Tibial nerve (tissue), 4 donors: ENCODE measurements at places on chromosomes 2 and 18.

GRCh38 chr2:231337807-231338759 is 57.4 kb upstream of the B3GNT7 start:
- DNase-seq: no peak

DNA sequence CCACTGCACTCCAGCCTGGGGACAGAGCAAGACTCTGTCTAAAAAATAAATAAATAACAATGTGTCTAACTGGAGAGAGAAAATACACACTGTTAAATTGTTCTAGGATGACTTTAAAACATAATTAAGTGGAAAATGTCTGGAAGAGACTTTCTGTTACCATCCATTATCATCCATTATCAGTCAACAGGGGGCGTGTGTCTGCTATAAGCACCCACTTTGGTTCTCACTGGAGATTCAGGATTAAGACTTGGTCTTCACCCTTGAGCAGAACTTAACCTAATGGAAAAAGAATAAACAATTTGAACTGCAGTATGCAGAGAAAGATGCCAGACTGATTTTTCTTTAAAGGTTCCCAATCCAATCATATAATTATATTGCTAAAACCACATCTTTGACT is 999.8 kb upstream of the GYPC start:
- DNase-seq: no peak

DNA sequence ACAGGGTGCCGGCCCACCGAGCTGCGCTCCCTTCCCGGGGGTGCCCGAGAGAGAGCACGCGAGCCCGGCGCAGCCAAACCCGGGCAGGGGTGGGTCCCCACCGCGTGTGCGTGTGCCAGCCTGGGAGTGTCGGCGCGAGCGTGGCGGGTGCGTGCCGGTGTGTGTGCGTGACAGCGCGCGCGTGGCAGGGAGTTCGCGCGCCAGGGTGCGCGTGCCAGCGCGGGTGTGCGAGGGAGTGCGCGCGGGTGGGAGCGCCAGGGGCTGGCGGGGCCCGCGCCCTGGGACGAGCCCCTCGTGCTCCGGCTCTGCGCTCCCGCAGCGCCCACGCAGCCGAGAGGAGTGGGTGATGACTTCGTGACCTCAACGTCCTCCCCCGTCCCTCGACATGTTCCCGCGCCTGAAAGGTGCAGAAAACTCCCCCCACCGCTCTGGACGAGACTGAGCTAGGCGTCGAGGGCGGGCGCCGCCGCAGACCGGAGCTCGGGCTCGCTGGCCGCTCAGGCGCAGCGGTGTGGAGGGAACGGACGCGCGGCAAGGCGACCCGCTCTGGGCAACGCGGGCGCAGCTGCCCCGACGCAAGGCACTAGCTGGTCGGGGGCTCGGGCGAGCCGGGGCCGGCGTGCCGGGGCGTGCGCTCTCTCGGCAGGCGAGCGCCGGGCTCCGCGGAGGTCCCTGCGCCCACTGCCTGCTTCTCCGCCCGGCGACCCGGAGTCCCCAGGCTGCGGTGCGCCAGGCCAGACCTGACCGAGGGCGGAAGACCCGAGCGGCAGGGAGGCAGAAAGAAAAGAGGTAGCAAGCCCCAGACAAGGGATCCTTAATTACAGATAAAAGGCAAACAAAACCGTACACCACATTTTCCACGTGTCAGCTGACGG is 582.8 kb downstream of the ZEB2 start:
- no peak for DNase-seq

DNA sequence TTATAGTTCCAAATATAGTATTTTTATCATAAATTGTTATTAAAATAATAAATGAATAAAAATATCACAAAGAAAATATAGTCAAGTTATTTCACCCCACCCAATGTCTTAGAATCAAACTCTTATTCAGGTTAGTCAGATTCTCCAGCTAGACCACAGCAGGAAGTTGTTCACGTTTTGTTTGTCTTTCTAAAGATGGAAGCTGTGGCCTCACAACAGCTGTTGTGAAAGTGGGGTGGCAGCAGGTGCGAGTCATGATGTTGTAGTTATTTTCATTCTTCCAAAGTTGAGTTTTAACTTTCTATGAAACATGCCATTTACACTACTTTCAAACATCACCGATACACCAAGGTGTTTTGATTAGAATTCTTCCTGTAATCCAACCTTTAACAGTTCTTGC is 272.9 kb downstream of the SLC8A1 start:
- DNase-seq: no peak

- DNase-seq: no peak
These were observed 150.1 kb upstream of the DLGAP1 start for GRCh38 chr18:4605212-4605611.

DNA sequence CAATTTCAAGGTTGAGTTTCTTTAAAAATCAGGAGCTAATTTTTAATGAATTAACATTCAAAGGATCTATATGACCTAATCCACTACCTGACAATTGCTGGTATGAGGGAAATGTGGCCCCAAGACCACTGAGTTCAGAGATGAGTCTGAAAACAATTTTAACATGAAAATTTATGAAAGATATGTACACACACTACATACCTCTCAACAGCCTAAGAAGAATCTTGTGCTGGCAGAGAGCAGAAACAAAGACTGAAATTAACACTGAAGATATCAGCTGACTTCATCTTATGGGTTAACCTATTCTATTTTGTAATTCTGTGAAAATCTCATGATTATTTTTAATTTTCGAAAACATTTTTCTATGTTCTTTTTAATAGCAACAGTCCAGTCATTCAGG is 1.7 kb downstream of the FAP start:
- DNase-seq: no peak

DNA sequence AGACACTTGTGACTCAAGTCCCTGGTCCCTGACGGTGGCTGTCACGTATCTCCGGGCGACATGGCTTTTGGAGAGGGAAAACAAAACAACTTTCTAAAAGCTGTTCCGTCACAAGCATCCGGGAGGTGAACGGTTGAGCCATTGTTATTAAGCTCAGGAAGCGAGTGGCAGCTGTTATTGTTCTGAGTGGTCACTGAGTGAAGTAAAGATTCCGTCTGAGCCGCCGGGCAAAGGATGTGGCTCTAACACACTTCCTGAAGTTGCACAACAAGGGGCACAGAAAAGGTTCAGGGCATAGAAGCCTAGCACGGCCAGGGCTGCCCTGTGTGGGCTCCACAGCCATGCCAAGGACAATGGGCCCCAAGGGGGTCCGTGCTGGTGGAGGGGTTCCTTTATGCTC is 24.3 kb downstream of the INPP5D start:
- no peak for DNase-seq

- no peak for DNase-seq
These were observed 568.5 kb downstream of the CMPK2 start for GRCh38 chr2:6297238-6297637.

- DNase-seq: peak; percentile 75
These were observed 163.2 kb upstream of the TWIST2 start for GRCh38 chr2:238684362-238685326.

GRCh38 chr2:30886080-30886479 is 78.8 kb upstream of the CAPN13 start:
- DNase-seq: no peak

GRCh38 chr18:69138088-69138487 is 262.6 kb upstream of the DOK6 start:
- no peak for DNase-seq

- no peak for DNase-seq
These were observed 21.4 kb downstream of the HADHA start for GRCh38 chr2:26223018-26223417.

DNA sequence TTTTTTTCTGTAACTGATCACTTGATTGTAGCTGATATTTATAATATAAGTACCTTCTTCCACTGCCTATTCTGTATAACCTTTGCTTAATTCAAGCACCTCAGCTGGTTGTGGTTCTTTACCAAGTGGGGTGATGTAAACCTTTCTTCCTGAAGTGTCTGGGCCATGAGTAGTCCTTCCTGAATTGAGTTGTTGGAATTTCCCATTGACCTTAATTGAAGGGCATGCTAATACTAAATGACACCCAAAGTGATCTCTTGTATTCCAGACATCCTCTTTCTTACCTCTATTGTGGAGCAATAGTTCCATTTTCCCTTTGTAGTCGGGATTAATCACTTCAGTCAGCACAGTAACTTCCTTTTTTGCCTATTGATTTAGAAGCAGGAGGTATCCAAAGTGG is 1496.8 kb upstream of the CELF4 start:
- no peak for DNase-seq

DNA sequence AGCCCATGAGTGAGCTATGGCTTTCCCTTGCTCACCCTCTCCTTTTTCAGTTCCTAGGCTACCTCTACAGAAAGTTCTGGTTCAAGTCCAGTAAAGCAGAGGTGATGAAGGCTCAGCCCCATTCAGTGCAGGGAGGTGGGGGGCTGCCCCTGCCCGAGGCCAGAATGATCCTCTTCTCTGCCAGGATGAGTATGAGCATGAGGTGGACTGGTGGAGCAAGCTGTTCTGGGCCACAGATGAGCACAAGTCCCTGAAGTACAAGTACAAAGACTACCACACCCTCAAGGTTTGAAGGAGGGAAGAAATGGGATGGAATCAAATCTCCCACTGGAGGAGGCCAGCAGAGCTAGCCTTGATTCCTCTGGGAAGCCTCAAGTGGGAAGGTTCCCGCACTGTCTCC is 42.4 kb downstream of the LMAN2L start:
- no peak for DNase-seq

DNA sequence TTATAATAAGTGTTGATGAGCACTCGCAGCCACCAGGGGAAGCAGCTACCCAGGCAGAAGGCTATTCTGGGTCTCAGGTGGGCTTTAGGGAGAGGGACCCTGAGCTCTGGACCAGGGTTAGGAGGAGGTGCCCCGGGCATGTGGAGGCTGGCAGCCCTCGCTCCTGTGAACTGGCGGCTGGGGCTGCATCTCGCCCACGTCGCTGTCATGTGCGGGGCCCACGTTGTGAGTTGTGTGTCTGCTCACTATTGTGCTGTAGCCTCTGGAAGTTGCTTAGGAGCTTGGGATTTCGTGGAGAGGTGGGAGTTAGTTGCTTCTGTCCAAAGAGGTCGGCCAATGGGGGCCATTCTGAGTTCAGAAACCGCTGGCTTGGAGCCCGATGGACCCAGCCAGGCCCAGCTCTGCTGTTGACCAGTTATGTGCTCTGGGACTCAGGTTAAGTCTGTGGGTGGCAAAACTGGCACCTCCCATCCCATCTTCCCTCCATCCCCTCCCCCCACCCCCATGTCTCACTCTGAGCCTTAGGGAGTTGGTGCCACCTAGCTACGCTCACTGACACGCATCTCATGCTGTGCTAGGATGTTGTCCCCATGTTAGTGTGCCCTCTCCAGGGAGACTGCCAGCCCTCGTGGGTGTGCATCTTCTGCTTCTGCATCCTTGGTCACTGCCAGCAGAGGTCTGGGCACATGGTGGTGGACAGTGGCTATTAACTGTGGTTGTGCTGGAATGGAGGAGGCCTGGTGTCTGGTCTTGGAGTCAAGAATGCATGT is 18.5 kb downstream of the RRM2 start:
- no peak for DNase-seq

DNA sequence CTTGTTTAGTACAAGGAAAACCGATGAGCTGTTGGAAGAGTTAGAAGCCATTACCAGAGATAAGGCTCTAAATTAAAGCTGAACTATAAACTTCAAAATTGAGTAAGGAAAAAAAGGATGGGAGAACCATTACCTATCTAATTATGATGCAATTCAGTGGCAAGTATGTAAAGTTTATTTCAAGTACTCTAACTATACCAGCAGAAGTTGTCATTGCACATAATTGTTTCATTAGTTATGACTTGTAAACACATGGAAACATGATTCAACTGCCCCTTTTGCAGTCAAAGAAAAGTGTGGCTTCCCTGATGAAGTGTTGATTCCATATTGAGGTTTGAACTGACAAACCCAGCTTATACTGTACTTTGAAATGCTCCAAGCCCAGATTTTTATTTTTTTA is 324.1 kb upstream of the KCNJ3 start:
- DNase-seq: no peak

DNA sequence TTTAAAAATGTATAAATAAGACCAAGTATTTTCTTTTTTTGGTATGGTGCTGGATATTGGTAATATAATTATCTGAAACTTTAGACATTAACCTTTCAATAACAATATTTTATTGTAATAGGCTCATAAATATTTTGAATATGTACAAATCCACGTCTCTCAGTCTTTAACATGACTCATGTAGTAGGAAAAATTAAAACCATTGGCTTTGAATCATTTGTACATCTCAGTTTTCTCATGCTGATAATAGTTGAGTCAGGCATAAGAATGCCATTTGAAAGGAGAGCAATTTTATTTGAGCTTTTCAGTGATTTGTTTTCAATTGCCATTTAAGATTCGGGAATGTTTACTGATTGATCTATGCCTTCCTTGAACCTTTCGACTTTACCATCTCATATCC is 364.8 kb downstream of the TGIF1 start:
- DNase-seq: no peak

- no peak for DNase-seq
These were observed 112.2 kb upstream of the NABP1 start for GRCh38 chr2:191565647-191566198.

DNA sequence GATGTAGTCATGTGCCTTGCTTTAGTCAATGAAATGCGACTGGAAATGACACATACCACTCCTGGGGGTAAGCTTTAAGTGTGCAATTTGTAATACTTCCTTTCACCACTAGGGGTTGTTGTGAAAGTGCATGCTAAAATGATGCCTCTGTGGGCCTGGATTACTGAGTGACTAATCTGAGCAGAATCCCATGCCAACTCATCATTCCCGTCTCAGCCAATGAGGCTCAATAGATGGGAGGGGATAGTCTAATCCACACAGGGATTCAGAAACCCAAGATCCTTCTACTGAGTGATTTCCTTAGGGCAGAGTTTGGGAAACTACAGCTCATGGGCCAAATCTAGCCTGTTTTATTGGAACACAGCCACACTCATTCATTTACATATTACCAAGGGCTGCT is 54.0 kb downstream of the HRH4 start:
- no peak for DNase-seq

- DNase-seq: no peak
These were observed 28.6 kb downstream of the ITM2C start for GRCh38 chr2:230893338-230893737.

DNA sequence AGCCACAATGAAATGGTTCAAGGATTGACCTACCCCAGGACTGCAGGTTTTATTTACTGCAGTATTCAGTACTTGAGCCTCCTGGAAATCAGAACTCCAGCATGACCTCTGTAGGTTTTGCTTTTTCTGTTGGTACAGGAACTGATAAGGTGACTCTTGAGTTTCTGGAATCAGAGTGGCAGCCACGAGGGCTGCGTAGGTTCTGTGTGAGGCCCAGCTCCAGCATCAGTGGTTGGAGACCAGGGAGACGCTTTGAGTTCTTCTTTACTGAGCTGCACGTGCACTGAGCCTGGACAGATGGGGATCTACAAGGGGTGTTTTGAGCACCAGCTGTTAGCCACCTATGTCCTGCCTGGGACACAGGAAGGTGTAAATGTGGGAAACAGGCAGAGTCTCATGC is 222.7 kb upstream of the EPAS1 start:
- no peak for DNase-seq

- no peak for DNase-seq
These were observed 164.9 kb downstream of the CCDC148 start for GRCh38 chr2:158291544-158292180.

- no peak for DNase-seq
These were observed 207.3 kb upstream of the GYPC start for GRCh38 chr2:126448611-126449010.

- no peak for DNase-seq
These were observed 7.4 kb upstream of the TEX261 start for GRCh38 chr2:71001981-71002570.
